Bronchial epithelial cell (primary cell): ENCODE measurements at places on chromosomes 7 and 10.

- no peak for DNase-seq
These were observed 100.7 kb downstream of the POLL start for GRCh38 chr10:101487399-101487798.

DNA sequence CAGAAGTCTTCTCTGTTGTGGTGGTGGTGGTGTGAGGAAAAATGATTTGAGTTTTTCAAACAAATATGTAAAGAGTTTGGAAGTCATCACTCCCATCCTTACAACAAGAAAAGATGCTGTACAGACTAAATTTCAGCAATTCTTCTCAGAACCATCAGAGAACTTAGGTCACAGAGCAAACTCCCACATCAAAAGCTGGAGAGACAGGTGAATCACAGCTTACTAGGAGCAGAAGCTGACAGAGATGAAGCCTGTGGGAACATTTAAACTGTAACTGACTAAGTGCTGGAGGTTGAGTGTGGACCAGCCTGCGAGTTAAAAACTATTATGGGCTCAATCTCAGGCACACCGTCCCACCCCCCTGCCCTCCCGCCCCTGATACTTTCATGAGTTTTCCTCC lies 97.3 kb downstream of the AKR1D1 start:
- DNase-seq: no peak

- DNase-seq: no peak
These were observed 370.5 kb downstream of the ACTR3B start for GRCh38 chr7:153130052-153130451.

DNA sequence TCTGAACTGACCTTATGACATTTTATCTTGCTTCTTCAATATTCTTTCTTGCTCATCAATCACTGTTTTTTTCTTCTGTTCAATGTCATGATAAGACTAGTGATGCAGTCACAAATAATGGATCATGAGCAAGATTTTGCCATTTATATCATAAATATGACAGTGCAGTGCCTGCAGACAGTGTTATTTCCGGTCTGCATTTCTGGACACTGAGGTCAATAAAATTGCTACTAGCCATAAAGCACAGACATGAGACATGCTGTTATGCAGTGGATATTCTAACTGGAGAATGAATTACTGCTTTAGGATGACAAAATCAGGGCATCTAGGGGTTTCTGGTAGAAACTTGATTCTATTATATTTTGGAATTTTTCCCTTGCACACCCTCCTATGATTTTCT lies 1509.7 kb upstream of the LRRTM3 start:
- no peak for DNase-seq

- no peak for DNase-seq
These were observed 4.7 kb downstream of the CASD1 start for GRCh38 chr7:94514140-94514889.

DNA sequence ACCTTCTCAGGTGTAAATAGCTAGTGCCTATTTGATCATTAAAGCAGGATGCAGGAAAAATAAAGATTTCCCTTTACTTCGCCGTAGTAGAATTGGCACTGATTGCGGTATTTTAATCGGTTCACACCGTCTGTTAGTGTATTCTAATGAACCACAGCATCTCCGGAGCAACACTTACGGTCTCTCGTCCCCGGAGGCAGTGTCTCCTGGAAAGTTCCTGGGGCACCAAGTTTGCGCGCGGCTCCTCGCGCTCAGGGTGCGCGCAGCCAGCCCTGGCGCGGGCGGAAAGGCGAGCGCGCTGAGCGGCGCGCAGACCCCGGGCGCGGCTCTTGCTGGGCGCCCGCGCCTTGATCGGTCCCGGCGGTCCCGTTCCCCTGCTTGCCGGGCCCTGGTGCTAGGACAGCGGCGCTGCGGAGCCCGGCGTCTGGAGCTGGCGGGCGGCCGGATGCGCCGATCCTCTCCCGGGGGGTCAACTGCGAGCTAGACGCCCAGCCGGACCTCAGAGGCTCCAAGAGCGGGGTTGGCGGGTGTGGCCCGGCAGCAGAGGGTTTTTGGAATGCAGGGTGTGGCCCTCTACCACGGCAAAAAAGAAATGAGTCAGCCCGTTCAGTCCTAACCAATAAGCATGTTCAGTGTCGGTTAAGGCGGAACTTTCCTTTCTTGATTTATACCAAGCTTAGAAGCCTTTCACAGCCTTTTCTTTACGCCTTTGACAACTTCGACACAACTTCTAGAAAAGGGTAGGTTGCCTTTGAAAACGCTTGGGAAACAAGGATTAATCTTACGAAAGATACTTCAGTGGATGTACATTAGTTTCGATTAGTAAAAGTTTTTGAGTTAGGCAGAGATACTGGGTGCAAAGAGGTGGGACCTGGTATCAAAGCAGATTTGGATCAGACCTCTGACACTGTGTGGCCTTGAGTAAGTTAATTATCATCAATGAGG lies 166.8 kb upstream of the ASAH2 start:
- DNase-seq: peak; percentile 88

DNA sequence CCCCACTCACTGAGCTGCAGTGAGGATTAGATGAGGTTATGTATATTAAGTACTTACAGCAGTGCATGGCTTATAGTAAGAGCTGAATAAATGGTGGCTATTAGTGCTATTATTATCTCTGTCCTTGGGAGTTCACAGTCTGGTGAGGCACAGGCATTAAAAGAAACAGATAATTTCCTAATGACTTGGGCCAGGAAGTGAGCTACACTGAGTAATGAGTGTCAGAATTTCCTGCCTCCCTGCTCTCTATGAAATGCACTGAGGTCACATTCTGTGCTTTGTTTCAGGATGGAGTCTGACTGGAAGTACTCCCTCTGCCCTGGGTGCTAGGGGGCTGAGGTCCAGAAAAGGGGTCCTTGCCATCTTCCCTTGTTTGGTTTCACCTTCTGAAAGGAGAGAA lies 48.7 kb upstream of the LOXL4 start:
- DNase-seq: peak; percentile 76

DNA sequence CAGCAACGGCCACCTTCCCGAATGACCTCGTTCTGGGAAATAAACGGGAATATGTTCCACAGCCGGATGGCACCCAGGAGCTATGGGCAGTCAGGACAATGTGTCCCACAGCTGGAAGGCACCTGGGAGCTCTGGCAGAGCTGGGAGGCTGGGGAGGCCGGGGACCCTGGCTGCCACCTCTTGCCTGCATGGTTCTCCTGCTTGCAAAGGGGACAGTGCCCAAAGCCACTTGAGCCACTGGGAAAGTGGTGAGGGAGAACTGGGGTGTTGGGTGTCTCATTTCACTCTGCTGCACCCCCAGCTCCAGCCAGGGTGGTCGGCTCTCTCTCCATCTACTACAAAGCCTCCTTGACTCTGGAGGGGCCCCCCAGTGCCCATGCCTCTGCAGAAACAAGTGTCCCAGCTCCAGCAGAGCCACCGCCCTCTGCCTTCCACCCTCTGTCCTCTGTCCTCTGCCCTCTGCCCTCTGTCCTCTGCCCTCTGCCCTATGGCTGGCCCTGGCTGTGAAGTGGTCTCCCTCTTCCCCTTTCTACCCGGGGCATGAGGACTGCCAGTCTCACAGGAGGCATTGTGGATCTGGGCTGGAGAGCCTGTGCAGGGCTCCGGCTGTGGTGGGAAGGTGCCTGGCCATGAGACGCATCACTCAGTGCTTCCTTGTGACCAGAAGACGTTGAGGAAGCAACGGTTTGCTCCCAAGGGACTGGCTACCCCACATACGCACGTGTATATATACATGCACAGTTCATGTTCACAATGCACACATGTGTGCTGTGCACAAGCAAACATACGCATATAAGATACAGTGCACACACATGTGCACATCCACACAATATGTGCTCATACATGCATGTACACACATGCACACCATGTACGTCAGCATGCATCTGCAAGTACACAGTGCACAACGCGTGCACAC lies 21.5 kb upstream of the INPP5A start:
- DNase-seq: no peak

DNA sequence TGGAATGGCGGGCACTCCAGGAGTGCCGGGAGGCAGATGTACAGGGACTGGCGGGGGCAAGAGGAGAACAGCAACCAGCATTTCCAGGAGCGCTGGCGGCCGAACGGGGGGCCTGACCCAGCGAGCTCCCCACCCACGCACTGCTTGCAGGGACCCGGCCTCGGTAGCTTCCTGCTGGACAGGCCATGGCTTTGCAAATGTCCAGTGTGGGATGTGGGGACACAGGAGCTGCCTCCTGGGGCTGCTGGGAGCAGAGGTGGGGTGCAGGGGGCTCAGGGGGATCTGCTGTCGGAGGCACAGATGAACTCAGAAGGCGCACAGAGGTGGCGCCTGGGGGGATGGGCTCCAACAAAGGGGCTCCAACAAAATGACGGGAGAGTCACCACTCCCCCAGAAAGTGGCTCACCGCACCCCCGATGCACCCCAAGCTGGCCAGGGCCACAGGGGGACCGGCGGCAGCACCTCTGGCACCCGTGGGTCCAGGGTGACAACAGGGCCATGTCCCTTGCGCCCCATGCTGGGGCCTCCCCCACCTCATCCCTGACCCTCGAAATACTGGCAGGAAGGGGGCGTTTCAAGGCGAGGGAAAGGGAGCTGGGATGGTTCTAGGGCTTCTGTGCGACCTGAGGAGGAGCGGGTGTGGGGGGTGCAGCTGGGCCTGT lies 41.1 kb downstream of the AP5Z1 start:
- DNase-seq: no peak

- peak; percentile 65 for DNase-seq
These were observed 520.2 kb downstream of the REEP3 start for GRCh38 chr10:64041185-64041988.

- DNase-seq: peak; percentile 59
These were observed 21.6 kb upstream of the OTUD1 start for GRCh38 chr10:23417254-23417653.

- DNase-seq: peak; percentile 86
These were observed 77.5 kb downstream of the HGF start for GRCh38 chr7:81692146-81692905.

- DNase-seq: no peak
These were observed 121.6 kb downstream of the CACNB2 start for GRCh38 chr10:18261768-18262231.

DNA sequence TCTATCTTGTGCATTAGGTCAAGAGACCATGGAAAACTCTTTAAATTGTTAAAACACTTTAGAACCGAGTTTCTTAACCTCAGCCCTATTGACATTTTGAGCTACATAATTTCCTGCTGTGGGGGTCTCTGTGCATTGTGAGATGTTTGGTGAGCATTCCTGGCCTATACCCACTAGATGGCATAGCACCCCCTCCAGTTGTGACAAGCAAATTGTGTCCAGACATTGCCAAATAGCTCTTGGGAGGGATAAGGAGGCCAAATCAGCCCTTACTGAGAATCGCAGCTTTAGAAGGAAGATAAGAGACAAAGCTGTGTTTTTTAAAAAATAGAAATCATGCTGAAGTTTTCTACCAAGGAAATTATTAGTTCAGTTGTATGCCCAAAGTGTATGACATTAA lies 1158.5 kb upstream of the C7orf33 start:
- no peak for DNase-seq

DNA sequence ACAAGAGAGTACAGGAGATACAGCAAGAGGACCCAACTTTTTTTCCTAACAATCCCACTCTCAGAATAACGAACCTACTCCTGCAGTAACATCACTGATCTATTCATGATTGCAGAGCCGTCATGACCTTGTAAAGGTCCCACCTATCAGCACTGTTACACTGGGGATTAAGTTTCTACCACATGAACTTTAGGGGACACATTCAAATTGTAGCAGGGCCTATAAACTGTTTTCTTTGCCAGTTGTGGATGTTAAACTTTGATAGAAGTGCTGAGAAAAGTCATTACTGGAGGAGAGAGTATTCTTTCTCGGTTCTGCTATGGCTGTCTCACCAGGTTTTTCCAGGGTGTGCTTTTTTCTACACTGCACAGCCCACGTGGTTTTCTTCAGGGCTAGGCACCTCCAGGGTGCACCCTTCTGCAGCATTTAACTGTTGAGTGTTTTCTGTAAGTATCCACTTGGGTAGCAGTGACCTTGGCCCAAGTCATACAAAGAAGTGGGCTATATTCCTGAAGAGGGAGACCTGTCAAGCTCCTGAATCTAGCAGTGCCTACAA lies 131.6 kb upstream of the AHR start:
- no peak for DNase-seq

- DNase-seq: peak; percentile 40
These were observed 11.8 kb upstream of the TIAL1 start for GRCh38 chr10:119608316-119609155.

DNA sequence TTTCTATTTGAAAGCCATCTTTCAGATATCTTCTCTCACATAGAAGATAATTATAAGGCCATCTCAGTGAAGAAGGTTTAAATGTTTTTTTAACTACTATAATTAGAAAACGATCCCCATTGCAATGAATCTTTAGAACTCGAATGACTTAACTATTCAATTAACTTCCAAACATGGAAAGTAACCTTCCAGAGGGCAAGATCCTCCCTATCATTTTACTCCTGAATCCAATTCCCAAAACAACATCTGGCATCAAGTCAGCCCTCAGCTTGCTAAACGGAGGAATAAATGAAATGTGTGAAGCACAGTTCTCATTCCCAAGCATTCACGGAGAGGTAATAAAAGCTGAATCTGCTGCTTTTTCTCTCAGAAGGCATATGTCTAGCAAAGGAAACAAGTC lies 293.4 kb downstream of the PLXDC2 start:
- DNase-seq: no peak

DNA sequence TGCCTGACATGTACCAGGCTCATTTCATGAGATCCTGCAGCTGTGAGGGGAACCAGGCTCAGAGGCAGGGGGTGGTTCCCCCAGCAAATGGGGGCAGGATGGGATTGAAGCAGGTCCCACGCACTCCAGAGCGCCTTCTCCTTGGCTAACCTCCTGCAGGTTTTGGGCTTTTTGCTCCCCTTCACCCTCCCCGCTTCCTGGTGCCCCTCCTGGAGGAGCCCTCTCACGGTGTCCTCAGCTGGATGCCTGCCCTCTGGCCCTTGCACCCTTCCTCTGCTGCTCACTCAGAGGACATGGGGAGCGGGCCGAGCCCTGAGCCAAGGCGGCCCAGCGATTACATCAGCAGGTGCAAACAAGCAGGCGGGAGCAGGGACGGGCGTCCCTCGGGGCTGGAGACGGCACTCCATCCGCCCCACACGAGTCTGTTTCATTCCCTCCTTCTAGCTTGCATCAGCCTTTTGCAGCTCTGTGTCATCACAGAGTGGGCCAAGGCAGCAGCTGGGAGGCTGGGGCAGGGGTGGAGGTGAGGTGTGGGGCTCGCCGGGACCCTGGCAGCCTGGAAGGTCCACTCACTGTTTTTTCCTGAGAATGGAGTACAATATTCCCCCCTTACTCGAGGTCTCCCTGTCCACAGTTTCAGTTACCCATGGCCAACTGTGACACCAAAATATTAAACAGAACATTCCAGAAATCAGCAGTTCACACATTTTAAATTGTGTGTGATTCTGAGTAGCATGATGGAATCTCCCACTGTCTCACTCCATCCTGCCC lies 52.7 kb upstream of the SLC29A3 start:
- peak; percentile 14 for DNase-seq
